ENCODE measurements at places on chromosomes 12 and 14.
A peak's percentile ranks its signal among the peaks of the same experiment; 100 is the strongest.

GRCh38 chr12:131333136-131333535, 377.8 kb upstream of the SFSWAP start:
- no peak for DNase-seq

DNA sequence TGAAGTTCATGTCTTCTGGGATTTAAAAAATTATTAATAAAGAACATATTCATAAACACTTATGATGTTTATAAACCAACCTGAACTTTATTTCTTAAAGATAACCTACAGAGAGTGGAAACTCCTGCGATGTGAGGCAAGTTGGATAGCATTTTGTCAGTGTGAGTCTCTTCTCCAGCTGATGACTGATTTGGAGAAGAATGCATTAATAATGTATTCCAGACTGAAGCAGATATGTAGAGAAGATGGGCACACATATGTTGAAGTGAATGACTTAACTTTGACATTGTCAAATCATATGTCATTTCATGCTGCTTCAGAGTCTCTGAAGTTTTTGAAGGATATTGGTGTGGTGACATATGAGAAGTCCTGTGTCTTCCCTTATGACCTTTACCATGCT, 7.3 kb downstream of the HELB start:
- no peak for DNase-seq

GRCh38 chr14:65957631-65958205, 528.5 kb upstream of the CCDC196 start:
- DNase-seq, result no peak

DNA sequence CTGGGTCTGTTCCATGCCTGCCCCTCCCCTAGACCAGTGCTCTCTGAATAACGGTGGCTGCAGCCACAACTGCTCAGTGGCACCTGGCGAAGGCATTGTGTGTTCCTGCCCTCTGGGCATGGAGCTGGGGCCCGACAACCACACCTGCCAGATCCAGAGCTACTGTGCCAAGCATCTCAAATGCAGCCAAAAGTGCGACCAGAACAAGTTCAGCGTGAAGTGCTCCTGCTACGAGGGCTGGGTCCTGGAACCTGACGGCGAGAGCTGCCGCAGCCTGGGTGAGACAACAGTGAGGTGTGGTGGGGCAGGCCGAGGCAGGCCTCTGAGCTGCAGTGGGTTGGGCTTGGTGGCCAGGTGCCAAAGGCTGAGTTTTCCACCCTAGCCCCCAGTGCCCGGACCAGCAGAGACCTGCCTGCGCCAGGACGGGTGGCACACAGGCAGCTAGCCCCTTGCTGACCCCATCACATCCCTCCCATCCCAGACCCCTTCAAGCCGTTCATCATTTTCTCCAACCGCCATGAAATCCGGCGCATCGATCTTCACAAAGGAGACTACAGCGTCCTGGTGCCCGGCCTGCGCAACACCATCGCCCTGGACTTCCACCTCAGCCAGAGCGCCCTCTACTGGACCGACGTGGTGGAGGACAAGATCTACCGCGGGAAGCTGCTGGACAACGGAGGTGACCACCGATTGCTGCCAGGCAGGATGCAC, 28.2 kb upstream of the LRP1-AS start:
- peak; percentile 53 for DNase-seq
